ENCODE measurements at places on chromosomes 5 and 9.

GRCh38 chr5:67241326-67241725, 44.7 kb upstream of the CD180 start:
- no peak for DNase-seq

GRCh38 chr9:136576269-136576626, 30.4 kb upstream of the NOTCH1 start:
- DNase-seq, result no peak

GRCh38 chr5:42268630-42269029, 154.6 kb upstream of the GHR start:
- DNase-seq, result peak; percentile 5

- no peak for DNase-seq
Observed at GRCh38 chr5:55982957-55983381, 11.8 kb downstream of the IL6ST start.

DNA sequence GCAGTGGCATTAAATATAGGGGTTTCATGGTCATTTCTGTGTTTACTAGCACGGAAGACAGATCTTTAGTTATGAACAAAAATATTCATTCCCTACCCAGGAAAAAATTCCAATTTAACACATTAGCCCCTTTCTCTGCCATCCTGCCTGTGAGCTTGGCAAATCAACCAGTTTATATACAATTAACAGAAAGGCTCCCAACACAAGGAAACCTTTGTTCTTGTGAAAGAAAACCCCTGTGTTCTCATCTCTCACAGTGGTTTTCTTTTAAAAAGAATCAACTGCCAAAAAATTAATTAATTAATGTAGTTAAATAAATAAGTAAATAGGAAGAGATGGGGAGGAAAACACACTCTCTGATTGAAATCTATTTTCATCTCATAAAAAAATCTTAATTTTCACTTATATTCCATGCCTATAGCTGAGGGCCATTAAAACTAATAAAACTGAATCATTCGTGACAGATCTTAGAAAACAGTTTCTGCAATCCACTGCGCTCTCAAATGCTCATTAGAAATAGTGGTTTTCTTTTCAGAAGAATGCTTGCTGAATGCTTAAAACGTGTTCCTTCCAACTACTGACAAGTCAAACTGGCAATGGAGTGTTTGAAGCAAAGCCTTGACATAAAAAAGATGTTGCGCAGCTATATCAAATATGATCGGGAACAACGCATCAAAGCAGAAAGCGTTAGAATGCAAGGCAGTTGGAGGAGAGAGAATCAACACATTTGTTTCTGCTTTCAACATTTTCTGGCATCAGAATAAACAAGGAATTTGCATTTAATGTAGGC, 387.7 kb downstream of the TLR4 start:
- DNase-seq, result no peak

GRCh38 chr9:108512426-108513173, 343.2 kb downstream of the ACTL7B start:
- no peak for DNase-seq

DNA sequence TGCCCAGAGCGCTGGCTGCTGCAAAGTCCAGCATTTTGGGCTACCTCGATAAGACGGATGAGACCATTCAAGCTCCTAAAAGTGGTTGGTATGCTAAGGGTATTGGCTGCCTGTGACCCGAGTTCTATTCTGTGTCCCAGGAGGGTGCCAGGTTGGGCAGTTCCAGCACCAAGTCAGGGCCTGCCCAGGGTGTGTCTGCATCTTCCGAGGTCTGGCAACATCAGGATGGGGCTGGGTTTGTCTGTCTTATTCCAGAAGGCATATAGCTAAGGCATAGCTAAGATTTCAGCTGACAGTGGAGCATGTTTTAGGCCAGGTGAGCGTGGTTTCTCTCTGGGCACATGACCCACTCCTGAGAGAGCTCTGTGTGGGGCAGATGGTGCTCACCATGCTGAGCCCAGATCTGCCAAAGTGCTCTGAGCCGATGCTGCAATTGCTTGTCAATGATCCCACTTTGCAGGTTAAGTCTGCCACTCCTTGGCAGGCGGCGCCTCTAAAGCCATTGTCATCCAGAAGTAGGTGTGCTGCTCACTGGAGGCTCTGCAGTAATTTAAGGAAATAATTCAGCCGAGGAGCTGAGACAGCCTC, 7.8 kb downstream of the SLC9A3 start:
- DNase-seq, result no peak

DNA sequence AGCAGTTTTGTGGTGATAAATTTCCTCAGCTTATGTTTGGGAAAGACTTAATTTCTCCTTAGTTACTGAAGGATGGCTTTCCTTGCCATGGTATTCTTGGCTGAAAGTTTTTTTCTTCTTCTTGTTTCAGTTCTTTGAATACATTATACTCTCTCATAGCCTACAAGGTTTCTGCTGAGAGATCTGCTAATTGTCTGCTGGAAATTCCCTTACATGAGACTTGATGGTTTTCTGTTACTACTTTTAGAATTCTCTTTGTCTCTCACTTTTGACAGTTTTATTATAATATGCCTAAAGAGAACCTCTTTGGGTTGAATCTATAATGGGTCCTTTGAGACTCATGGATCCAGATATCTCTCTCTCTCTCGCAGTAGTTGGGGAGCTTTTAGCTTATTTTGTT, 693.6 kb downstream of the PRELID2 start:
- DNase-seq, result no peak

DNA sequence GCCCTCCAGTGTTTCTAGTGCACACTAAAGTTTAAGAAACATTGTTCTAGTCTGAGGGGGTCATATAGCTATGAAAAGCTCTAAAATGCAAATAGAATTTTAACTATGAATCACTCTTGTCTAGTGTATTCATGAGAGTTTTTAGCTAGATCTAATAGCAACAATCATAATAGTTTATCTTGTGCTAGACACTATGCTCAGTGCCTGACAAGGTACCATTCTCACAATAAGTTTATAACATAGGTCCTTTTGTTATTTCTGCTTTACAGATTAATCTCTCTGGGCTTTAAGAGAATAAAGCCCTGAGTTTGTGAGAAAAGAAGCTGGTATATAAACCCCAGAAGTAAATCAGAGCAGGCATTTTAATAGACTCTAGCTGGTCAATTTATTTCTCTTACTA, 2120.7 kb downstream of the MAT2B start:
- DNase-seq, result no peak

- no peak for DNase-seq
Observed at GRCh38 chr9:99129091-99129490, 24.2 kb downstream of the TGFBR1 start.

GRCh38 chr9:3224931-3225330, 300.9 kb downstream of the RFX3 start:
- DNase-seq, result no peak

- DNase-seq, result no peak
Observed at GRCh38 chr9:70066874-70067273, 23.2 kb downstream of the MAMDC2 start.

DNA sequence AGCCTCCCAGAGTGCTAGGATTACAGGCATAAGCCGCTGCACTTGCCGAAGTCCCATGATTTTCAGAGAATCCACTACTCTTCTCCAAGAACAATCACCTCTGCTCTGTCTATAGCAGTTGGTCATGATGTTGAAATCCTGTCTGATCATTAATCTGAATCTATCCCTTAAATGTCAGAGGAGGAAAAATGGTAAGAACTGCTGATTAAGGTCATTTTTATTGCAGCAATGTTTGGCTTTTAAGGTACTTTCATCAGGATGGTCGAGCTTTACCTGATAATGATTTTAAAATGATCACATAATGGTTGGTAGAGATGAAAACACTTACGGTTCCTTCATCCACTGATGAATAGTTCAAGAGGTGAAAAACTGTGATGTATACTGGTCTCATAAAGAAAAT, 968.6 kb downstream of the TLE4 start:
- DNase-seq, result no peak

DNA sequence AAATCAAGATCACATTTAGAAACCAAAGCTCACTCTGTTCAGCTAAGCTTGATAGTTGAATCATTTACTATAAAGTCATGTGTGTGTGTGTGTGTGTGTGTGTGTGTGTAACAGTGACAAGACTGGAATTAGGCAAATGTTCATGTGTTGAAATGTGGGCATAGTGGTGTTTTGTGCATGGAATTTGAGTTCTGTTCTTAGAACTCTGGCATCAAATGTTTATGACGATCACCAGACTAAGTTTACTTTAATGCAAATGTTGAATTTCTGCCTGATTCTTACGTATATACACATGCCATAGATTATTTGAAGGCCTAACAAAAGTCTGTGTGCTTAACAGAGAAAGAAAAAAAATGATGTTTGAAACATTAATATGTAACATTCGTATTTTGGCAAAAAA, 72.8 kb upstream of the COL5A1 start:
- DNase-seq, result no peak

DNA sequence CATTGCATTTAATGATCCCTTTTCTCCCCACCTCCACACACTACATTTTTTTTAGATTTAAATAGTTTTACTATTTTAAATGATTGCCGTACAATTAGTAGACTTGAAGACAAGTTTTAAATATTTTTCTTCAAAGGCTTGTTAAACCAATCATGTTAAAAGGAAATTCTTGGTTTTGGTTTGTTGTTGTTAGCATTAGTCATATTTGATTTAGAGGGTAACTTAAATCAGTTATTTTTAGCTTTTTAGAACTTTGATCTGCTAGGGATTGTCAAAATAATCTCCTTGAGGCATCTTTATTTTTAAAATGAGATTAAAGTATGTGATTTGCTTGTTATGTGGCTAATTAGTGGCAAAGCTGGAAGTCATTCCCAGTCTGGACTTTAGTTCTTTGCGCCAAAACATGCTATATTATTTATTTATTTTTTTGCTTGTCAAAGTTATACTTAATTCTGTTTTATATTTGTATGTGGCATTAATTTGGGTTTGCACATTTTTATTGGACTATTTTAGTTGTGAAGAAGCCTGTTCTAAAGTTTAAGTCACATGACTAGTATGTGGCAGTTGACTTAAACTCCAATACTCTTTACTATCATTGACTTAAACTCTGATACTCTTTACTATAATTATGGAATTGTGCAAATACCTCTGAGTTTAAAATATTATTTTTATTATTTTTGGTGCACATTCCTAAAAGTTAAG, 14.7 kb downstream of the ITGA1 start:
- no peak for DNase-seq

GRCh38 chr5:35338157-35338453, 107.8 kb upstream of the PRLR start:
- DNase-seq, result no peak

DNA sequence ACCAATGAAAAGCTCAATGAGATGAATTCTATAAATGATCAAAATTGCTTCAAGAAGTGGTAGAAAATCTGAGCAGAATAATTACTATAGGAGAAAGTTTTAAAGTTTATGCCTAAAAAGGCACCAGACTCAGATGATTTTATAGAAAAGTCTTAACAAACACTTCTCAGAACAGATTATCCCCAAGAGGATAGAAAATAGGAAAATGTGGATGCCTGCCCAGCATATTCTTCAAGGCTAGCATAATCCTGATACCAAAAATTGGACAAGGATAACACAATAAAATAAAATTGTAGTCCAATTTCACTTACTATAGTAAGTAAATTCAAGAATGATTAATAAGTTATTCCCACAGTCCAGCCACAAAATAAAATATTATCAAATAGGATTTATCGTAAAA, 397.0 kb downstream of the NR2F1-AS1 start:
- DNase-seq, result no peak

- no peak for DNase-seq
Observed at GRCh38 chr5:132775476-132775961, 1.5 kb downstream of the SEPTIN8 start.

DNA sequence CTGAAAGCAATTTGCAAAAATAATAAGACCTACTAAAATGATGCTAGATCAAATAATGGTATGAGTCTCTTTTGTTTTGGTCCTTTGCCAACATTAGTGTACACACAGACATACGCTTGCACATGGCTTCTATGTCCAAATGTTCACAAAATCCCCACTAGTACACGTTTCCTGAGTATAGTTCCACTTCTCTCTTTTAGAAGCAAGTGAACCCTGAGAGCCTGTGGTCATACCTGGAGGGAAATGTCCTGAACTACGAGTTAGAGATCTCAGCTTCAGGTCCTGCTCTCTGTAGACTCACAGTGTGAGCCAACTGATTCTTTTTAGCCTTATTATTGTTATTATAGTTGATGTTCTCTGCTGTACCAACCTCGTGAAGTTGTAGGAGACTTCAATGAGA, 47.3 kb upstream of the ACTBL2 start:
- no peak for DNase-seq

- DNase-seq, result no peak
Observed at GRCh38 chr9:89363311-89363670, 45.0 kb downstream of the SECISBP2 start.

GRCh38 chr5:20113031-20113715, 125.2 kb upstream of the CDH18 start:
- no peak for DNase-seq

DNA sequence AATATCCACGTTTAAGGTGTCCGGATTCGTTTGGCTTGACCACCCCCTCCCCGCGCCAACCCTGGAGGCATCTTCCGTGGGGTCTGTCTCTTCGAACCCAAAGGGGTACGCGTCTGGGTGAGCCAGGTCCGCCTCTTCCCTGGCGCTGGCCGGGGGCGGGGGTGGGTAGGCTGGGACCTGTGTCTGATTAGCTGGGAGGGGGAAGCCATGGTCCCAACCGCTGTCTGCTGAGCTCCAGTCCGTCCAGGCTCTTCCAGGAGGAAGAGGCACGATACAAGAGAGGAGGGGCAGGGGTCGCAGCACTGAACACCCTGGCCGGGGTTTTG, at the start of gene LVRN:
Gene LVRN, plus strand, starts transcription at position 237 of the 326 bp plus-strand sequence. CDS start 143 bp downstream, outside the sequence.
- no peak for DNase-seq

- DNase-seq, result no peak
Observed at GRCh38 chr9:2215921-2216441, 200.8 kb downstream of the SMARCA2 start.

- no peak for DNase-seq
Observed at GRCh38 chr5:178419651-178420050, 170.5 kb downstream of the COL23A1 start.

DNA sequence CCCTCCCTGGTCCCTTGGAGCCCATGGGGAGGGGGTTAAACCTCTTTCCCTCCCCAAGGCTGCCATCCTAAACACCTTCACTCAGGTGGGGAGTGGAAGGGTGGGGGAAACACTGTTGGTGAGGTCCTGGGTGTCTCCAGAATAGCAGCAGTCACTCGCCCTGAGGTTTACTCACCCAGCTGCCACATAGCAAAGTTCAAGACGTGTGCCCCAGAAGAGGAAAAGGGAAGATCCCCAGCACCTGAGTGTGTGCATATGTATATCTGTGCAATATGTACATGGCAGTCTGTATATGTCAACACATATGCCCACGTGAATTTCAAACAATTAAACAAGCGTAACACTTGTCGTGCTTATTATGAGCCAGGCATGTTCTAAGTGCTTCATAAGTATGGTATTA, 31.3 kb upstream of the SMU1 start:
- DNase-seq, result no peak

- DNase-seq, result no peak
Observed at GRCh38 chr9:115849679-115850412, 303.7 kb upstream of the PAPPA start.
